Frontal cortex (tissue), 4 donors: ENCODE measurements at places on chromosomes 5 and 9. TPM values are rescaled to one million over a fixed set of nuclear protein-coding genes. Genes with fewer than 3 reads are reported as not detected.

Gene PCDHGB6
- total RNA-seq: 9.8 TPM

Gene GHR
- total RNA-seq: 1.6 TPM

Gene C9orf153
- not detected for total RNA-seq

Gene AMBP
- total RNA-seq: 0.82 TPM

Gene OLFM1
- total RNA-seq: 69.7 TPM

Gene MAMDC4
- total RNA-seq: 4.1 TPM

Gene SHISAL2B
- total RNA-seq: not detected

Gene PCDHB7
- total RNA-seq: 9.8 TPM

Gene ADAMTS19
- 6.5 TPM for total RNA-seq

Gene NUTM2F
- not detected for total RNA-seq

Gene TERT
- total RNA-seq: not detected

Gene IRGM
- total RNA-seq: not detected

Gene PPWD1
- total RNA-seq: 43.6 TPM

- DNase-seq: no peak
These were observed 16.2 kb upstream of the IER5L start for GRCh38 chr9:129194221-129194620.

DNA sequence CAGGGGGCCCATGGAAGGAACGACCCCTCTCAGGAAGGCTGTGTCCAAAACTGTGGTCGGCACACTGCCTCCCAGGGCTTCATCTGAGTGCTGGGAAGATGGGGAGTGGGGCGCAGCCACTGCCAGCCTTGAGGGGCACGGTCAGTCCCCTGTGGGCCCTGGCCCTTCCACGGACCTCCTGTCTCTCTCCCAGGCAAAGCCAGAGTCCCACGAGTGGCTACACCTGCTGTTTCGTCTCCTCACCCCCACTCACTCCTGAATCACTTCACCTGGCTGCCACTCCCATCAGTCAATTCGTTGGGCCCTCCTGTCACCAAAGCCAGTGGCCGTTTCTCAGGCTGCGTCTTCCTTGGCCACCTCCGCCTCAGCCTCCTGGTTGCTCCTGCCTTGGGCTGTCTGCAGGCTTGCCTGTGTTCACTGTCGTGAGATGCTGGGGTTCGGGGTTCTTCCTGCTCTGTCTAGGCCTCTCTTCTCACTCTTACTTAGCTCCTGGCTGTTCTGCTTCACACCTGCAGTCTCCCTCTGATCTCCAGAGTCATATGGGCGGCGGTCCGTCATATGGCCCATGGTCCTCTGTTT lies 58.8 kb upstream of the RNF130 start:
- DNase-seq: no peak

GRCh38 chr5:131198625-131199024 lies 27.9 kb downstream of the LYRM7 start:
- DNase-seq: no peak

- DNase-seq: peak; percentile 4
These were observed 268.2 kb upstream of the TAS2R1 start for GRCh38 chr5:9898319-9898718.

- no peak for DNase-seq
These were observed 8.3 kb downstream of the TMEM250 start for GRCh38 chr9:136110082-136111061.

- no peak for DNase-seq
These were observed 661.4 kb upstream of the KLF4 start for GRCh38 chr9:108150736-108151586.

DNA sequence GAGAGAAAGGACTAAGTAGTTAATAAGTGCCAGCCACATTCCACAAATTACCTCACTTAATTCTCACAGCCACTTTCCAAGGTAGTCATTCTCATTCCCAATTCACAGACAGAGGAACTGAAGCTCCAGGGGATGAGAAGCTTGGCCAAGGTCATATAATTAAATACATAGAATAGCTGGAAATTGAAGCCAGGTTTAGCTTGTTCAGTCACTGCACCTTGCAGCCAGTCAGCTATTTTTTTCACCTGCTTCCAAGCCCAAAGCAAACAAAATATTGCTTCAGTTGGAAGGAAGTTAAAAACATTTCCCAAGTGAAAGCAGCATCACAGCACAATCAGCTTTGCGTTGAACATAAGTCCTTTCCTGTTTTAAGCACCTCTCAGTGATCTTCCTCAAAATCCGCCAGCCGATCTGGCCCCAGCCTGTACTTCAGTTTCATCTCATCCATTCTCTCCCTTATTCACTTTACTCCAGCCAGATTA lies 4.8 kb downstream of the ALDH1A1 start:
- DNase-seq: no peak

DNA sequence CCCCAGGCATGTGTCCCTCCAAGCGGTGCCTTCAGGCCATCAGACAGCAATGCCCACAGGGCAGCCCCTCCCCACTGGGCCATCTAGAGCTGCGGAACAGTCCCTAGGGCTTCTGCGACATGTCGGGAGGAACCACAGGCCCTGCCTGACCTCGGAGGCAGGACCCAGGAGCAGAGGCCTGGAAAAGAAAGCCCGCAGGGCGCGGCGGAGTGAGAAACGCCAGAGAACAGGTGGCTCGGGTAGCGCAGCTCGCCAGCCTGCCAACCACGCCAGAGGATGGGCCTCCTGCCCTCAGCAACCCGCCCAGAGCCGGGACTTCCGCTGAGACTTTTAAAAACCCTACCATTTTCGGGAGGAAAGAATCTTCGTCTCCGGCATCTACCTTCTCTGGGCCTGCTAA lies 715 bp downstream of the LCN8 start:
- no peak for DNase-seq

DNA sequence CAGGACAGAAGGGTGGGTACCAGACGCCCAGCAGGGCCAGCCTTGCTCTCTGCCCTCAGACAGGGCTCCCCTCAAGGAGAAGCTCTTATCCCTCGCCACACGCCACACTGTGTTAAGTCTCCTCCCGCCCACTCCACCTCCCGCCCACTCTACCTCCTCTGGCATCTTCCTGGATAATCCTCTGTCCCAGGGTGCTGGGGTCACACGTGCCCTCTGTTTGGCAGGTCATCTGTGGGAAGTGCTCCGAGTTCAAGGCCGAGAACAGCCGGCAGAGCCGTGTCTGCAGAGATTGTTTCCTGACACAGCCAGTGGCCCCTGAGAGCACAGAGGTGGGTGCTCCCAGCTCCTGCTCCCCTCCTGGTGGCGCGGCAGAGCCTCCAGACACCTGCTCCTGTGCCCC lies 26.0 kb upstream of the SUSD3 start:
- no peak for DNase-seq

GRCh38 chr5:54965806-54966205 lies 19.6 kb downstream of the ESM1 start:
- no peak for DNase-seq

- no peak for DNase-seq
These were observed 253.8 kb downstream of the KDM4C start for GRCh38 chr9:7011395-7012067.

DNA sequence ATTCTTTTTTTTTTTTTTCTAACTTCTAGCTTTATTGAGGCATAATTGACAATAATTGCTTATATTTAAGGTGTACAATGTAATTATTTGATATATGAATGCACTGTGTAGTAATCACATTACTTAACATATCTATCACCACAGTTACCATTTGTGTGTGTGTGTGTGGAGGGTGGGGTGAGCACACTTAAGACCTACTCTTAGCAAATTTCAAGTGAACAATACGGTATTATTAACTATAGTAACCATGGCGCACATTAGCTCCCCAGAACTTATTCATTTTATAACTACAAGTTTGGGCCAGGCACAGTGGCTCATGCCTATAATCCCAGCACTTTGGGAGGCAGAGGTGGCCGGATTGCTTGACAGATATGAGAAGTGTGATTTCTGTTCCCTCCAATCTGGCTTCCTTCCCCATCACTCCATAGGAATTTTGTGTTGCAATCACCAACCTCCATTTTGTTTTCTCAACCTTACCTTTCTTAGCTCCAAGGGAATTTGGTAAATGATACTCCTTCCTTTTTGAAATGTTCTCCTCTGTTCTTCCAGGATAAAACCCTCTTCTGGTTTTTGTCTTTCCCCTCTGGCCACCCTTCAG lies 14.9 kb downstream of the TXN start:
- no peak for DNase-seq

DNA sequence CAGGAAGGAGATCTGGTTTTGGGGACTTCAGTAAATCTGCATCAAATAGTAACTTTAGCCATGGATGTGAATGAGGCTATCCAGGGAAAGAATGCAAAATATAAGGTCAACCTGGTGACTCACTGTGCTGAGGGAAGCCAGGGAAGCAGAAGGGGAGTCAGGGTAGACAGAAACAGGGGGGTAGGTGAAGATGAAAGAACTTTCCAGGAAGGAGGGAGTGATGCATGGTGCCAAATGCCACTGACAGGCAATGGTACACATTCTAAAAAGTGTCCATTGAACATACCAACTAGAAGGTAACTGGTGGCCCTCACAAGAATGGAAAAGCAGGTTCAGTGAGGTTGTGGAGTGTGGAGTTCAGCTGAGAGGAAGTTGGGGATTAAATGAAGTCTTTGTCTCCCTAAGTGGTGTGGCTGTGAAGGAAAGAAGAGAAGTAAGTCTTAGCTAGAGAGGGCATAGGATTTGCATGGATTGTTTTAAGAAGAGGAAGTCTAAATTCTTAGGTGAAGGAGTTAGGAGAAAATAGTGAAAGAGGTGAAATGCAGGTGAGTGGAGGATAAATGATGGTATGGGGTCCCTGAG lies 35.5 kb downstream of the PALM2AKAP2 start:
- no peak for DNase-seq

DNA sequence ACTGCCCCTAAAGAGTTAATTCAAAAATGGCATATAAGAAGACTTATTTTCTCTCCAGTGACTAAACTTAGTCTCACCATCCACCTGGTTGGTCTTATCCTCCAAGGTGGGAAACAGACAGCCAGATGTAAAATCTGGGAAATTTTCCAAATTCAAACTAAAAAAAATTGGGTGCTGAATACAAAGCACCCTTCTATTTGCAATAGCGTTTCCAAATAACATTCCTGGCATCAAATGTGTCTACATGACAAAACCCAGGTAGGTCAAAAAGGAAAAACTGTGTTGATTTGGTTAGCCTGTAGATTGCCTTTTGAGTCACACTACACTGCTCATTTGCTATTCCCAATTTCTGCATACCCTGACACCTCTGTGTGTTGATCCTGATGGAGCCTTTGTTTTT lies 252.2 kb downstream of the NR2F1-AS1 start:
- DNase-seq: no peak

DNA sequence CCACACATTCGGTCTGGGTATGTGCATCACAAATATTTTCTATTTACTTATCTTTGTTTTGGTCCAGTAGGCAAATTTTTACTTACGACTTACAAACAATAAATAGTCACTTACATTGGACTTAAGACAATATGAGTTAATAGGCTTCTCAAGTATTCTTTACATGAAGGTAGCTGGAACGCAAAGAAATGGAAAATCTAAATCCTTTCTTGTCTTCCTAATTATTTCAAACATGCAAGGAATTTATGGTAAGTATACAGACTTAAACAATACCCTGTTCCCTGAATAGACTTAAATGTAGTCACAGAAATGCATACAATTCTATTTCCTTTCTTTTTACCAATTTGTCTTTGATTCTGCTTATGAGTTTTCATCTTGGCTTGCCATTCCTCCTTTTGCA lies 262.6 kb upstream of the EFNA5 start:
- DNase-seq: no peak

GRCh38 chr5:53170746-53171349 lies 61.3 kb upstream of the MOCS2 start:
- DNase-seq: peak; percentile 7

DNA sequence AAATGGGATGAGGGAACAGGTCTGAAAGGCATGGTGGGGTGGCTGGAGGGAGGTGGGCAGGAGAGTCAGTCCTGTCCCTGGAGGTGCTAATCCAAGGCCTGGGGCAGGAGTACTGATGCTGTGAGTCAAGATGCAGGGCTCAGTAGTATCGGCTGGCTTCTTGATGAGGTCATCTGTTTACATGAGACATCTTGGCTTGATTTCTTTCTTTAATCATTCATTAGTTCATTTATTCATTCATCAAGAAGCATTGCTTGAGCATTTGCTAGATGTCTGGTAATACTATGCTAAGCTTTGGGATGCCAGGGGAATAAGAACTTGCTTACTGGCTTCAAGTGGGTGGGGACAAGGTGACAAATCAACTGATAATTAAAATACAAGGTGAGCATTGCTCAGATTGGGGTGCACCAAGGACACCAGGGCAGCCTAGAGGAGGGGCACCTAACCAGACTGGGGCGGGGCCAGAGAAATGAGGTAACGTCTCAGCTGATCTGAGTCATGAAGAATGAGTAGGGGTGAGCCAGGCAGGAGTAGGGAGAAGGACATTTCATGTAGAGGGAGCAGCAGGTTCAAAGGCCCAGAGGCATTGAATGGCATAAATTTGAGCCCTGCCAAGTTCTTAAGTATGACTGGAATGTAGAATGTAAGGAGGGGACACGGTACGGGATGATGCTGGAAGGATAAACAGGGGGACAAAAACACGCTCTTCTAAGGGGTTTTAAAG lies 88.8 kb downstream of the EGFLAM start:
- no peak for DNase-seq

GRCh38 chr5:120320626-120321025 lies 143.5 kb upstream of the PRR16 start:
- no peak for DNase-seq

- DNase-seq: no peak
These were observed 585.6 kb downstream of the PSAT1 start for GRCh38 chr9:78882481-78882880.
